ENCODE measurements at places on chromosomes 5 and 9.
A peak's percentile ranks its signal among the peaks of the same experiment; 100 is the strongest.

DNA sequence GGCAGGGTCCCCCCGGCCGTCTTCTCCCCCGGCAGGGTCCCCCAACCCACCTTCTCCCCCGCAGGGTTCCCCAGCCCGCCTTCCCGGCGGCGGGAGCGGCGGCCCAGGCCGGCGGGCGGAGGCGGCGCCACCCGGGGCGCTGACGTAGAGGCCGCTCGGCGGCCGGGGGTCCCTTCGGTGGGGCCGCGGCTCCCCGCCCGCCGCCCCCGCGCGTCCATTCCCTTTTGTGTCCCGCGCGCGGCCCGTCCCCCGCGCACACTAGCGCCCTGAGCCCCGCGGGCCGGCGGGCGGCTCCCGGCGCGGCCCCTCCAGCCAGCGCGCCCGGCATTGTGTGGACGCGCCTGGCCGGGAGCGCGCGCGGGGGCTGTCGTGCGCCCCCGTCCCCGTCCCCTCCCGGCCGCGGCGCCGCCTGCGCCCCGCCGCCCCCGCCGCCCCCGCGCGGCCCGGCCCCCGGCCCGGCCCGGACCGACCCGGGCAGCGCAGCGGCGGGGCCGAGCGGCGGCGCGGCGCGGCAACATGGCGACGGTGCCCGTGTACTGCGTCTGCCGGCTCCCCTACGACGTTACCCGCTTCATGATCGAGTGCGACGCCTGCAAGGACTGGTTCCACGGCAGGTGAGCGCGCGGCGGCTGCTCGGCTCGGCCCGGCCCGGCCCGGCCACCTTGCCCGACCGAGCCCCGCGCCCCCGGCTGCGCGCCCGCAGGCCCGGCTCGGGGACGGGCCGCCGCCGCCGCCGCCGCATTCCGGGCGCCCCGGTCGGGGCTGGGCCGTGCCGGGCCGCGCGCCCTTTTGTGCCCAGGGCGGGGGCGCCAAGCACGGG is at the start of gene PHF2:
Gene PHF2, plus strand, starts transcription at position 327 of the 820 bp plus-strand sequence. Its CDS starts 190 bp downstream, at position 517.
- peak; percentile 71 for ATAC-seq

DNA sequence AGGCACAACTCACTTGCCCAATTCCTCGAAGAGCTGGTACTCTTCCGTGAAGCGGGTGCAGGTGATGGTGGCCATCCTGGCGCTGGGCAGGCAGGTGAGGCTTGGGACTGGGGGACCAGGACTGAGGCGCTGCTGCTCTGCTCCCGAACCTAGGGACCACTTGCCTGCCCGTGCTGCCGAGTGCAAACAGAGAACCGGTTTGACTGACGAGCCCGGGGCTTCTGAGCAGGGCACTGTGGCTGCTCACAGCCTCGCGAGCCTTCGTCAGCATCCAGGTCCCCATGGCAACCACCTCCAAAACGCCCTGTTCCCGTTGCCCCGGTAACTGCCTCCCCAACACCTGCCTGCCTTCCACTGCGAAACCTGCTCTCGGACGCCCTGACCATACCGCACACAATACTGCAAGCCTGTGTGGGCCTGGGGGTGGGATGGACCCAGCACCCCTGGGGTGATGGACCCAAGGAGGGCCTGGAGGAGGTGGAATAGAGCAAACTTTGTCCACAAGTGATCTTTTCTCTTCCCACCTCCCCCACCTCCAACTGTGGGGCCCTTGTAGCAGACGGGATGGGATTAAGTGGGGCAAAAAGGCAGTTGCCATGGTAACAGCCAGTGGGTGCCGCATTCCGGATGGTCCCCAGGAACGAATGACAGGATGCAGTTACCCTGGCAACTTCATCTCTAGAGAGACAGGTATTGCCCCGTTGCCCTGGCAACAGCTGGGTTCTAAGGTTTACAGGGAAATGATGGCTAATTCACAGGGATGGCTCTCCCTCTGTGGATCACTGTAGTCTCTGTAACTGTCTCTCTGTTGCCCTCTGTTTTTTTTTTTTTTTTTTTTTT is at the start of gene CAMK2A:
Gene CAMK2A, minus strand, starts transcription at position 223 of the 840 bp plus-strand sequence. Its CDS starts 148 bp downstream, at position 75.
- no peak for ATAC-seq

DNA sequence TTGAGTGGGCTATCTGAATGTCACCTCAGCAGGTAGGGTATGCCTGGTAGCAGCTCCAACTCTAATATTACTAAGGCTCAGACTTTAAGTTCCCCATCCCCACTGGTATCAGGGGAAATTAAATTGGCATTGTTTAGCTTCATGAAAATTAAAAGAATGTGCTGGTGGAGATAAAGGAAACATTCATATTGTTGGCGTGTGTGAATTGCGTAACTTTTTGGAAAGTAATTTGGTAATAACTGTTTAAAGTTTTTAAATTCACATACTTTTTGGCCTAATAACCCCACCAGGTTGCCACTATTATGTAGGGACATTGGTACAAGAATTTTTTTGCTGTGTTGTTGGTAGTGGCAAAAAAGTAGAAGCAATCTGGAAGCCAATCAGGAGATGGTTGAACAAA is 29.4 kb downstream of the TNPO1 start:
- ATAC-seq = no peak

DNA sequence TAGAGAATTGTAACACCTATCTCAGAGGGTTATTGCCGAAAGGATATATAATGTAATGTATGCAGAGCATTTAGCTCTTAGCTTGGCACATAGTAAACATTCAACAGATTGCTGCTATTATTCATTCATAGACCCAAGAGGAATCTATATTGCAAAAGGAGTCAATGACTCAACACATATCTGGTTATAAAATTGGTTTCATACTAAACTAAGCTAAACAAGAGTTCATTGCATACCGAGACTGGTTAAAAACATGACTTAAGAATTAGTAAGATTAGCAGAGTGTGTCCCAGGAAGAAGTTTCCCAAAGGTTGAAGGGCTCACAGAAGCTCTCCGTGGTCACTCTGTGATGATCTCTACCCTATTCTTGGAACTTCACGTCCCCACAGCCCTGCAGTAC is 339.6 kb upstream of the CCNH start:
- no peak for ATAC-seq

DNA sequence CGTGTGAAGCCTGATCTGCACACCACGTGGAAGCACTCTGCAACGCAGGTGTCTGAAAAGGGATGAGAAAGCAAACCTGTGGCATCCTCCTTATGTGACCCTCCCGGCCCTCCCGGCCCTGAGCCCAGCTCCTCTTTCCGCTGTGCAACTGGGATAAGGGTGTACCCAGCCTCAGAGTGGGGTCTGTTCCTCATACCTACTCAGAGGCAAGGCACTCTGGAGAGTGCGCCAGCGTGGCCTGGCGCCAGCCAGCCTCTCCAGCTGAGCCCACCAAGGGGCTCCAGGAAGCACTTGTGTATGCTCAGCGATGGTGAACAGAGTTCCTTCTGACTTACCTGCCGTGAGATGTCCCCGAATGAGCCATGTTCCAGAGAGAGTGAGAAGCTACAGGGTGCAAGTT is 102.8 kb downstream of the IRX1 start:
- ATAC-seq = no peak

DNA sequence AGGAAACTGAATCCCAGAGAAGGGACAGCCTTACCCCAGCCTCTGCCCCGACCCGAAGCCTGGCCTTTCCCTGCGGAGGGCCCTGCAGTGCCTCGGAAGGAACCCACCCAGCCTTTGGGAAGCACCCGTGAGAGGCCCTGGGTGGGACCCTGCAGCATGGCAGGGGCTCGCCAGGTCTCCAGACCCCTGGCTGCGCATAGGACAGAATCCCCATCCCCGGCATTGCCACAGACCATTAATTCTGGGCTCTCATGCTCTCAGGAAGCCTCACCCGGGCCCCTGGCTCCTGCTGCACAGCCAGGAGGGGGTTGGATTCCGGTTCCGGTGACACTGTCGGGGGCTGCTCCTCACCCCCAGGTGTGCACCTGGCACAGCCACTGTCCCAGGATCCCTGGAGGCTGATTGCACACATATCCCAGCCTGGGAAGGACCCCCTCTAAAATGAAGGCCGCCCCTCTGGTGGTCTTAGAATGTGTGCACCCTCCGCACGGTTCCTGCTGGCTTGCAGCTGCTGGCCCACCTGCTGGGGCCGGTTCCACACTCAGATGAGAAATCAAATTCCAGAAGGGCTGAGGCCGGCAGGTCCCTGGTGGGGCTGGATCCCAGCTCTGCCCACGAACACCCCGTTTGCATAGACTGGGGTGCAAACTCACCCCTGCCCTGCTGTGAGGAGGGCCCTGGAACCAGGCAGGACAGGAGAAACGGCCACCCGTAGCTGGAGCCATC is 4.7 kb downstream of the EGFL7 start:
- no peak for ATAC-seq

GRCh38 chr9:135379540-135380267 is 99.9 kb upstream of the PPP1R26 start:
- ATAC-seq = no peak

DNA sequence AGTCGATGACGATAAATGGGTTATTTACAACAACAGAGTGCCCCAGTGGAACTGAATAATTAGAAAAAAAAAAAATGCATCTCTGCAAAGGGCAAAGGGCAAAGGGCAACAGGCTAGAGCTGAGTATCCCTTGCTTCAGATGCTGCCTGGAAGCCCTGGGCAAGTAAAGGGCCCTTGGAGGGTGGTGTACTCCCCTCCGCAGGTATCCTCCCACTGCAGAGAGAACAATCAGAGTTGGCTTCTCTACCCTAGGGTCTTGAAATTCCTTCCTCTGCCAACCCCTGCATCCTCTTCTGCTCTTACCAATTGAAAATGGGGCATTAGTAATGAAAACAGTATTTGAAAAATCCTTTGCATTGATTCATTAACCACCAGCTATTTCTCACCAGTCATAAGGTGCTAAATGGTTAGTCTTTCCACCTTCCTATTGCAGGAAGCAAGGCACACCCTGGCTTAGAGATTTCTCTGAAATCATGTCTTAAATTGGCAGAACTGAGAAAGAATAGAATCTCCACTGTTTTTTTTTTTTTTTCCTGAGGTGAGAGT is 122.6 kb downstream of the SEMA6A start:
- no peak for ATAC-seq

GRCh38 chr5:168123631-168124528 is 167.6 kb upstream of the WWC1 start:
- ATAC-seq = no peak

- ATAC-seq = no peak
Measured at GRCh38 chr5:137792303-137792702, 38.1 kb upstream of the HNRNPA0 start.

DNA sequence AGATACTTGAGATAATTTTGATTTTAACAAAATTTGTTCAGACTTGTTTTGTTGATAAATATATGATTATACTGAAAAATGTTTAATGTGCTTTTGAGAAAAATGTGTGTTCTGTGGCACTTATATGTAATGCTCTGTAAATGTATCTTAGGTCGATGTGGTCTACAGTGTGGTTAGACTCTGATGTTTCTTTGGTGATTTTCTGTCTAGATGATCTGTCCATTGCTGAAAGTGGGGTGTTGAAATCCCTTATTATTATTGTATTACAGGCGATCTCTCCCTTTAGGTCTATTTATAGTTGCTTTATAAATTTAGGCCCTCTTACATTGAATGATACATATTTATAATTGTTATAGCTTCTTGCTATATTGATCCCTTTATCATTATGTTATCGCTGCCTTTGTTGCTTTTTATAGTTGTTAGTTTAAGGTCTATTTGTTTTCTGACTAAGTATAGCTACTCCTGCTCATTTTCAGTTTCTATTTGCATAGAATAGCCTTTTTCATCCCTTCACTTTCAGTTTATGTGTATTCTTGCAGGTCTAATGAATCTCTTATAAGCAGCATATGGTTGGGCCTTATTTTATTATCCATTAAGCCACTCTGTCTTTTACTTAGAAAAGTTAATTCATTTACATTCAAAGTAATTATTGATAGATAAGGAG is 124.3 kb downstream of the MRPS30 start:
- ATAC-seq = no peak

DNA sequence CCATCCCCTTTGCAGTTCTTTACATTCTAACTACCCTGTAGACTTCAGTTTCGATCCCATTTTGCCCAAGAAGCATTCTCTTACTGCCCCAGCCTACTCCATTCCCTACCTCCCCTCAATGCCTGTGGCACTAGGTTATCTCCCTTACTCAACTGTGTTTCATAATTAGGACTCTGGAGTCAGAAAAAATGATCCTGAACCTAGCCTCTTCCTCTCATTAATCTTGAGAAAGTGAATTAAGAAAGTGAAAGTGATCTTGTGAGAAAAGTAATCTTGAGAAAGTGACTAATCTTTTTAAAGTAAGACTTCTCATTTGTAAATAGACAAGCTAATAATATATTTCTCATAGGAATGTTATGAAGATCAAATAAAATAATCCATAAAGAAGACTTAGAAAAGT is 444.0 kb upstream of the TRPC7 start:
- no peak for ATAC-seq

DNA sequence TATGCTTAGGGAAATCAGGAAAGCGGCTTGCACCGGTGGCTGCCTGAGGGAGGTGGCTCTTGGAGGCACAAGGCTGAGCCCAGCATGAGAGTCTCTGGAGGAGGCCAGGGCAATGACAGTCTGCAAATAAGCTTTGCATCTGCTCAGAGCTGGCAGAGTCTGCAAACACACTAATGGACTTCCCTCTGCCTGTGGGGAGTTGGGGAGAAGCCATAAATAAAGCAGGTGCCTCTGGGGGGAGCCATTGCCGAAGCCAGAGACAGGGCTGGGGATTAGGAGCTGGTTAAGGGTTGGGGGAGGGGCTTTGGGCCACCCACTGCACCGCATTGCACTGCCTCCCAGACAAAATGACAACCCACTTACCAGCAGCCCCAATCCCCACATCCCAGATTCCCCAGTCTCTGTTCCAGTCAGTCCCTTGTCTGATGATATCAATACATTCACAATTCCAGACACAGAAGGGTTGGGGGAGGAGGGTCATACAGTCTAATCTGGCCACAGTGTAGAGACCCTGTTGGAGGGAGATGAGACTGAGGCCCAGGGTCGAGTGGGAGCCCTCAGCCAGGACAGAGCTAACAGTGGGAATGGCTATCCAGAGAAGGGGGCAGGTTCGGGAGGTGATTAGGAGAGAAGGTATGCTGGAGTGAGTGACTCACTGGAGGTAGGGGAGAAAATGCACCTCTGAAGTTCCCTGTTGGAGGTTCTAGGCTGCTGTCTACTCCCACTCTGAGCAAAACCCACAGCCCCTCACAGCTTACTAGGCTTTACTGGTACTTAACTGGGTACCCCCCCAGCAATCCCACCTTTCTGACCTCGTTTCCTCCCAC is 53.7 kb downstream of the PAX5 start:
- no peak for ATAC-seq

- no peak for ATAC-seq
Measured at GRCh38 chr5:92332039-92332438, 948.9 kb upstream of the ARRDC3 start.

- peak; percentile 43 for ATAC-seq
Measured at GRCh38 chr5:109450129-109450877, 40.5 kb upstream of the PJA2 start.

DNA sequence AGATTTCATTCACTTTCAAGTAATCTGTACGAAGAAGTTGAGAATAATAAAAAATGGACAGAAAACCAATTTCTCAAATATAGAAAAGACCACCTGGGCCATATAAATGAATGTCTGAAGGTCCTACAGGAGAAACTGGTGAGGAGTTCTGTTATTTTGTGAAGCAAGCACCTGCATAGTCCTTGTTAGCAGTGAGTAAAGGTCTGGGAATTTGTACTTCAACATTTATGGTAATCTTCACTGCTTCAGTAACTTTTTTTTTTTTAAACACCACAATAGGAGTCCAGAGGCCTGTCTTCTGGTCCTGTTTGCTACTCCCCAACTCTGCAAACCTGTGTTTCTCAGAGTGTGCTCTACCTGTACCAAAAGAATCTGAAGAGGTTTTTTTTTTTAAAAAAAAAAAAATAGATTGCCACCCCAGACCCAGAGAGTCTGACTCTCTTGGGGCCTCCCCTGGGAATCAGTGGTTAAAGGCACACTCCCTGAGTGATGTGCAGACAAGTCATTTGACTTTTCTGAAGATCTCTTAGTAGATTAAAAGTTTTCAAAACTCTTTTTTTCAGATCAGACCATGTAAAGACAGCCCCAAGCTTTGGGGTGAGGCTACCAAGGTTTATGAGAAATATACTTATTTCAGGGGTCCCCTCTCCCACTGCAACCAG is 55.5 kb downstream of the FAM81B start:
- ATAC-seq = peak; percentile 55
